ENCODE measurements at places on chromosomes 6 and 20.
A peak's percentile ranks its signal among the peaks of the same experiment; 100 is the strongest.

DNA sequence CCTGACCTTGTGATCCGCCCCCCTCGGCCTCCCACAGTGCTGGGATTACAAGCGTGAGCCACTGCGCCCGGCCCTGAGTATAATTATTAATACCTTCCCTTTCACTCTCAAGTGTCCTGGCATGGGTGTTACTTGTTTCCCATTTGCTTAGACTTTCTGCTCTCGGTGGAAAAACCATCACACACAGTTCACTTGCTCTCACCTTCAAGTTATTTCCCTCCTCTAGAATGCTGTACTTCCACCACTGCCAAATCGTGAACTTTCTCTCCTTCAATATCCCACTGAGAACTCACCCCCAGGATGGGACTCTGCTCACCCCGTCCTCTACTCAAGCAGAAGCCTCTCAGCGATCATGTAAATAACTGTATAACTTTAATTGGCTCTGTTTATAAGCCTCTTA lies 4.6 kb upstream of the HIVEP1 start:
- no peak for DNase-seq

- DNase-seq, result no peak
Observed at GRCh38 chr20:49658508-49658907, 55.2 kb downstream of the B4GALT5 start.

- DNase-seq, result no peak
Observed at GRCh38 chr6:106102034-106102433, 15.9 kb downstream of the PRDM1 start.

- DNase-seq, result no peak
Observed at GRCh38 chr6:11731423-11731822, 47.2 kb downstream of the ADTRP start.

DNA sequence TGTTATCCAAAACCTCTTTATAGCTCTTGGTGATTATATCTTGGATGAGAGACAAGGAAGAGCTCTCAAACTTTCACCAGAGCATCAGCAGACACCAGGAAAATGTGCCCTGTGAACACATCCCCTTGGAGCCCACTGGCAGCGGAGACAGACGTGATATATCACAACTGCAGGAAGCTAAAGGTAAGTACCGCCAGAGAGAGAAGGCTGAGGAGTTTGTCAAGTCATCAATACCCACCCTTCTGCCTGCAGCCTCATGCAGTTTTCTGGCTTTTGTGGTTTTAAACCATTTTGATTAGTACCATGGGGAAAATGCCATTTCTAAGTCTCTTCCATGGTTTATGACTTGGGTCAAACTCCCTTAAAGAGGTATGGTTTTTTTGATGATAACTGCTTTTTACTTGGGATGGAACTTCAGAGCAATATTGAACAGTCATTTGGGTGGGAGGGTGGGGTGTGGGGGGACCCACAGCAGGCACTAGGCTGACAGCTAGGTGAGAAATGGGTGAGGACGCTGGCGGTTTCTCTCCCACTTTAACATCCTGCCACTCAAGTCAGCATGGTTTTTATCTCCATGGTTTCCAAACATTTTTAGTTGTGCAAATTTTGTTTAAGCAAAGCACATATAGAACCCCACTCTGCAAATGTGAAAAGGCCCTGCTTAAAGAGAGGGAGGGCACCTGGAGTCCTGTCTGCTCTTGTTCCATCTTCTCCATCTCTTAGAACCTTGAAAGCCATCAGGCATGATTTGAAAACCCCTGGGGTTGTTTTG lies 108.4 kb downstream of the SCML4 start:
- no peak for DNase-seq

DNA sequence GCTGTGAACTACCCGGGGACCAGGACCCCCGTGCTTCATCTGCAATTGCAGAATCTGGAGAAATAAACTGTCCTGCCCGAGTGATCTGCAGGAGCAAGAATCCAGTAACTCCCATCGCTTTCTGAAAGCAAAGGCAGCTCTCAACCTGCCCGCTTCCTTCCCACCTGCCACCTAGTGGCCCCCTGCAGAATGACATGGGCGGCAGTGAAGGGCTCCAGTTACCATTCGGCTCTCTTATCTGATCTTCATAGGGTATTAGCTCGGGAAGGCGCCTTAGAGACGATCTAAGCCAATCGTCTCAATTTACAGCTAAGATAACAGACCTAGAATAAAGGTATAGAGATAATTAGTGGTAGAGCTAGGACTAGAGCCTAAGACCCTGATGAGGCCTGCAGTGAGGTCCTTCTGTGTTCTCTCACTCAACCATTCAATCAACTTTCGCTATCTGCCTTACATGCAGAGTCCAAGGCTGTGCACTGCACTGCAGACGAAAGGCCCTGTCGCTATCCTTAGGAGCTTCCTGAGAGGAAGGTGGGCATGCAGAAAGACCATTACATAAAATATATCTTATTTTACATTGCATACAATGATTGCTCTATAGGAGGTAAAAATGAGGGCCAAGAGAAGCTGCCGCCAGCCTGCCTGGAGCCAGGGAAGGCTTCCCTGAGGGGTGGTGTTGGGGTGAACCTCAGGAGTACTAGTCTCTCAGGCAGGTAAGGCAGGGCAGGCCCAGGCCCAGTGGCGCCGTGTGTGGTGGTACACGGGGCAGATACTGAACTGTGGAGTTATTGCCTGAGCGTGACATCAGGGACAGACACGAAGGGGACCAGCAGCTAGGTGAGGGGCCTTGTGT lies 7.1 kb upstream of the PSMG4 start:
- DNase-seq, result peak; percentile 82

DNA sequence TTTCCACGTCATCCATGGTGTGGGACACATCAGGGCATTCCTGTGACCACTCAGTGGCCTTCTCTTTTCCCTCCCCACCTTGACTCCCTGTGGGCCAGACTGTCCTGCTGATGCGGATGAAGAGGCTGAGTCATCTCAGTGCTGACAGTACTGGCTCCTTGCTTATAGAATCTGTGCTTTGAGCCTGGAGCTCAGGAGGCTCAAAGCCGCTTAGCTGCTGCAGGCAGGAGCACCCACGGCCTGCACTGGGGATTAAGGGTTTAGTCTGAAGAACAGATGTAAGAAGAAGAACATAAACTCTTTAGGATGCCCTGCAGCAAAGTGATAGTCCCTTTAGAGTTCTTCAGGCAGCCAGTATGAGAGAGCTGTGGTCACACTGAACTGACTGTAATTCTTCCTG lies 642.0 kb upstream of the CHD6 start:
- no peak for DNase-seq

GRCh38 chr6:329888-330691 lies 37.8 kb downstream of the DUSP22 start:
- DNase-seq, result no peak

- DNase-seq, result peak; percentile 88
Observed at GRCh38 chr6:22320750-22321149, 23.9 kb upstream of the PRL start.

DNA sequence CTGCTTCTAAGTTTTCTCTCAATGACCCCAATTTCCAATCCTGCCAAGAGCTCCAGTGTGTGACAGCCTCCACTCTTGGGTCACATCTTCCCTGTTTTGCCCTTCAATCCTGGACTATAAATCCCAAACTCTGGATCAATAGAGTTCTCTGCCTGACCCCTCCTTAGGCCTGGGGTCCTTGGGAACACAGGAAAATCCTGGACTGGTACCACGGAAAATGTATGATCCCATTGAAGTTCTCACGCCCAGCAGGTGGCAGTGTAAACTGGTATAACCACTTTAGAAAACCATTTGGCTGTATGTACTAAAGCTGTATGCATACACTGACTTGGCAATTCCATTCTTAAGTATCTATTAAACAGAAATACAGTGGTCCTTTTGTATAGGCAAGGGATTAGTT lies 98.0 kb downstream of the SNAP25 start:
- DNase-seq, result no peak
